ENCODE measurements at places on chromosomes 5 and 9.

GRCh38 chr9:35538361-35539234 lies 48.7 kb downstream of the RUSC2 start:
- DNase-seq = no peak

DNA sequence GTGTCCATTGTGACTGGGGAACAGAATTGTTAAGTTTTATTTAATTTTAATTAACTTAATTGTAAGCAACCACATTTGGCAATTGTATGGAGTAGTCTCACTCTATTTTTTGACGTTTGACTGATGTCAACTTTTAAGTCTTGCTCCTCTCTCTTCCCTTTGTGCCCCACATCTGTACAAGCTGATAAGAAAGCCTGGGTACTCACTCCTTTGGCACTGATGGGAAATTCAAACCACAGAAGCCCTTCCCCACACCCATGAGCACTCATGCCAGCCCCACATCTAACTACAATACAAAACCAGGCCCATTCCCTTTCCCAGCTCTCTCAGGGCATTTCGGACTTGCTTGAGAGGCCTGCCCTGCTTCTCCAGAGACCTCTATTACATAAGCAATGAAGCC lies 451.5 kb upstream of the KIF2A start:
- DNase-seq = no peak

DNA sequence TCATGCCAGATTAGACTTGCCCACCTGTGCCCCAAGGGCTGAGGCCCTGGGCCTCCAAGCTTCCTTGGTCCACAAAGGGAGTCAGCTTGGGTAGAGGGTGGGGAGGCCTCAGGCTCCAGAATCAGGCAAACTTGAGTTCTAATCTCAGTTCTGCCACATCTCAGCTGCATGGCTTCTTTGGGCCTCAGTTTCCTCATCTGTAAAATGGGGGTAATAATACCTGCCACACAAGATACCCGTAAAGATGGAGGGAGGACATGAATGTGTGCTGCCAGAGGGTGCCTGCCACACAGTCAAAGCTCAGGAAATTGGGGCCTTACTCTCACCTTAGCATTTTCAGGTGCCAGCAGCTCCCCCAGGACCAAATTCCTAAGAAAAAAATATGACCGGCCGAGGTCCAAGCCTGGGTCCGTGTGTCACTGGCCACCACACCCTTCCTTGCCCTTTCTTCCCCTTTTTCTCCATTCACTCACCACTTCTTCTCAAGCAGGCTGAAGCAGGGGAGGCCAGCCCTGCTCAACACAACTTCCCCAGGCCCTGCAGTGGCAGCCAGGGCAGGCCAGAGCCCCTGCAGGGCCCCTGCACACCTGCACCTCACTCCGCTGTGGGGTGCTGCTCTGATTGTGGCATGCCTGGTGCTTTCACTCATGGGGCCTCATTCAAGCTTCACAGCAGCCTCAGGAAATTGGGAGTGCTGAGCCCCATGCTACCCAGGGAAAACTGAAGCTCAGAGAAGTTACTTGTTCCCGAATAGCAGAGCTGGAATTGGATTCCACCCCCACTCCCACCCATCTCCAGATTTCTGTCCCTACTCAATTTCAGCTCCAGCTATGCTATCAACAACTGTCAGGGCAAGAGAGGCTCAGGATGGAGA lies 3.9 kb downstream of the RGS14 start:
- no peak for DNase-seq

DNA sequence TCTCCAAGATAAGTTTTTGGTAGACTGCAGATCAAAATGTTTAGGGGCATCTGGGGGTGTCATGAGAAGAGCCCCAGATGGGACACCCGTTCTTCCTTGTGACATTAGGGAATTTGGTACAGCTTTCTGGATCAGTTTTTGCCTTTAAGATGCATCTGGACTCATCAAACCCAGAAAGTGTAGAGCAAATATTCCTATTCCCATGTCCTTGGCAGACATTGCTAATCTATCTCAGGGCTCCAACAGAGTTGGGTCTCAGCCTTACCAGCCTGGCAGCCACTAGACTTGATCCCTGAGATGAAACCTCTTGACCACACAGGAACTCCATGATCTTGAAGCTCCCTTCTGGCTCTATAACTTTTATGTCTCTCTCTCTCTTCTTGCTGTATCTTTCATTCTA lies 35.6 kb downstream of the ERGIC1 start:
- no peak for DNase-seq

DNA sequence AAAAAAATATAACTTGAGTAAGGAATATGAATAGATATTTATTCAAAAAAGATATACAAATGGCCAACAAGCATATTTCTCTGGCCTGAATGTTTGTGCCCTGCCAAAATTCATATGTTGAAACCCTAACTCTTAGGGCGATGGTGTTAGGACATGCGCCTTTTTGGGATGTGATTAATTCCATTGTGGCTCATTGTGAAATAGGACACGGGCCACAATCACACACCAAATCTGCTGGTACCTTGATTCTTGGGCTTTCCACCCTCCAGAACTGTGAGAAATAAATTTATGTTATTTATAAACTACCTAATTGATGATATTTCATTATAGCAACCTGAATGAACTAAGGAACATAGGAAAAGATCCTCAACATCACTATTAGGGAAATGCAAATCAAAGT lies 5.7 kb upstream of the IFNA21 start:
- no peak for DNase-seq

DNA sequence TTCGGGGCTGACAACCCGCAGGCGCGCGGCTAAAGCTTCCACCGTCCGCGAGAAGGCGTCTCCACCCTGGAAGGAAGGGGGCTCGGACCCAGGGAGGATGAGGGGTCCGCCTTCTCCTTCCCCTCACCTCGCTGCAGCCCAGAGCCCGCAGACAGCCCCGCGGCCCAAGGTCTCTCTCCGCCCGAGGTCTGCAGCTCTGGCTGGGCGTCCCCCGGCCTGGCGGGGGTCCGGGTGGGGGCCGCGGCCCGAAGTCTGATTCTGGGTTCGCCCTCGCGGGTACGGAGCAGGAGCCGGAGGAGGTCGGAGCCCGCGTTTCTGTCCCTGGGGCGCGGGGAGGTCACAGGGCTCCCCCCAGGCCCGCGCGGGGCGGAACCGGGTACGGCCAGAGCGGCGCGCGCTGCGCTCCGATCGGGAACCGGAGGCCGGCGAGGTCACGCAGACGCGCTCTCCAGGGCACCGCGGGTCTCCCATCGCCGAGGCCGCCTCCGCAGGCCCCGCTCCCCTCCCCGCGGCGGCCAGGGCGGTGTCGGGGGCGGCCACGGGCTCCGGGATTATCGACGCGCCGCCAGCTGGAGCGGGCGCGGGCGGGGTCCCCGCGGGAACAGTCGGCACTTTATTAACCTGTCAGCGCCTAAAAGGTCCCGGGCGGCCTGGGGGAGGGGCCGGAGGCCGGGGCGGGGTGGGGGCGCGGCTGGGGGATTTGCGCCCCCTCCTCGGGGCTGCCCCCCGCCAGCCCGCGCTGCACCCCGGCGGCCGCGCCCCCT lies 11.6 kb downstream of the LHX3 start:
- no peak for DNase-seq

GRCh38 chr5:129078660-129079059 lies 15.9 kb upstream of the ISOC1 start:
- no peak for DNase-seq

GRCh38 chr9:130422546-130422945 lies 22.2 kb upstream of the ASS1 start:
- no peak for DNase-seq

DNA sequence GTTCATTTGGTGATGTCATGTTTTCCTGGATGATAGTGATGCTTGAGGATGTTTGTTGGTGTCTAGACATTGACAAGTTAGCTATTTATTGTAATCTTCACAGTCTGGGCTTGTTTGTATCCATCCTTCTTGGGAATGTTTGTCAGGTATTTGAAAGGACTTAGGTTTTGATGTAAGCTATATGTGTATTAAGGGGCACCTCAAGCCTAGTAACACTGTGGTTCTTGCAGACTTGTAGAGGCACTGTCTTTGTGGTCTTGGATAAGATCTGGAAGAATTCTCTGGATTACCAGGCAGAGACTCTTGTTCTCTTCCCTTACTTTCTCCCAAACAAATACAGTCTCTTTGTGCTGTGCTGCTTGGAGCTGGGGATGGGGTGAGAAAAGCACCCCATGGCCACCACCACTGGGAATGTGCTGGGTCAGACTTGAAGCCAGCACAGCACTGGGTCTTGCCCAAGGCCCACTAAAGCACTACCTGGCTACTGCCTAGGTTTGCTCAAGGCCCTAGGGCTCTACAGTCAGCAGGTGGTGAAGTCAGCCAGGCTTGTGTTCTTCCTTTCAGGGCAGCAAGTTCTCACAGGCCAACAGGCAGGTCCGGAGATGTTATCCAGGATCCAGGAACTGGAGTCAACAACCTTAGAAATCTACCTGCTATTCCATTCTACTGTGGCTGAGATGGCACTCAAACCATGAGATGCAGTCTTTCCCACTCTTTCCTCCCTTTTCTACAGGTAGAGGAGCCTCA lies 49.3 kb upstream of the GNA14 start:
- DNase-seq = no peak

GRCh38 chr5:172855597-172856292 lies 21.7 kb downstream of the ERGIC1 start:
- DNase-seq = no peak

- DNase-seq = no peak
These were observed 68.7 kb upstream of the WDR41 start for GRCh38 chr5:77560677-77561263.

DNA sequence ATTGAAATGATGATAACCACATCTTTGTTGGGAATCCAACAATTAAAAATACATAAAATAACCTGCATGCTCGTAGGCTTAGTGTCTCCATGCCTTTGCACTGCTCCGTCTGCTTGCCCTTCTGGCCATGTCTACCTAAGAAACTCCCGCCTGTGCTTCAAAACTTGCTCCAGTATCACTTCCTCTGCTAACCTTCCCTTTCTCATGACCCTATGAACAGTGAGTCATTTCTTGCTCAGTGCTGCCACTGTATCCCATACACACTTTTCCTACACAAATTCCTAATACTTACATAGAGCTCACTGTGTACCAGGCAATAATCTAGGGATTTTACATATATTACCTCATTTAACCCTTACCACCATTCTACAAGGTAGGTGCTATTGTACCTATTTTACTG lies 33.5 kb downstream of the TMEM245 start:
- no peak for DNase-seq

- DNase-seq = no peak
These were observed 24.9 kb upstream of the SLCO6A1 start for GRCh38 chr5:102523541-102524175.

DNA sequence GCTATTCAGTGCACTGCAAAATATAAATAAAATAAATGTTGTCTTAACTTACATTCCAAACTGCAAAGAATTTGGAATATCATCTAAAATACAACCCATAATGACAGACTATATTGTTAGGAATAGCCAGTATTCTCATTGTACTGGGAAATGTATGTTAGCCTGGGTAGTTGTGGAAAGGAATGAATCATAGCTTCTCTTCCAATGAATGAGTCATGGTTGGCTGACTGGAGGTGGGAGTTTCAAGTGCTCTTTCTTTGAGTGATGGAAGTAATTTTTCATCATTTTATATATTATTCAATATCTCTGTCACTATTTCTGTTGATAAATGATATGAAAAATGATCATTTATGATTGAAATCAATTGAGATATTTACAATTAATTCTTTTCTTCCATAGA lies 158.6 kb upstream of the ARRDC3 start:
- DNase-seq = no peak

GRCh38 chr5:149422366-149423048 lies 43.4 kb upstream of the IL17B start:
- DNase-seq = no peak

GRCh38 chr5:113235884-113236283 lies 198.9 kb downstream of the TSSK1B start:
- DNase-seq = no peak

DNA sequence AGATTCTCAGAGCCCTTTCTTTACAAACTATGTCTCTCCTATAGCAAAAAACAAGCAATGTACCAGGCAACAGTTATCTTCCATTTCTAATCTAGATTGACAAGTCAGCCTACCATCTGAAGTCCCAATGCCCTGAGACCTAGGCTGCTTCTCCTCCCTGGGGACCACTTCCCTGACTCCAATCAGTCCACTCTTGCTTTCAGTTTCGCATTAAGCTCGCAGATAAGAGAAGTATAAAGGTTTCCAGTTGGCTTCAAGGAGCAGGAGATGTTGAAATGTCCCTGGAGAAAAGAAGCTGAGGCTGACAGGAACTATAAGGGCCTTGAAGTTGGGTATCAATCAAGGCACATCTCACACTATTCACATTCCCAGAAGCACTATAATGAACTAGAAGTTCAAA lies 32.3 kb downstream of the ERP44 start:
- DNase-seq = no peak

DNA sequence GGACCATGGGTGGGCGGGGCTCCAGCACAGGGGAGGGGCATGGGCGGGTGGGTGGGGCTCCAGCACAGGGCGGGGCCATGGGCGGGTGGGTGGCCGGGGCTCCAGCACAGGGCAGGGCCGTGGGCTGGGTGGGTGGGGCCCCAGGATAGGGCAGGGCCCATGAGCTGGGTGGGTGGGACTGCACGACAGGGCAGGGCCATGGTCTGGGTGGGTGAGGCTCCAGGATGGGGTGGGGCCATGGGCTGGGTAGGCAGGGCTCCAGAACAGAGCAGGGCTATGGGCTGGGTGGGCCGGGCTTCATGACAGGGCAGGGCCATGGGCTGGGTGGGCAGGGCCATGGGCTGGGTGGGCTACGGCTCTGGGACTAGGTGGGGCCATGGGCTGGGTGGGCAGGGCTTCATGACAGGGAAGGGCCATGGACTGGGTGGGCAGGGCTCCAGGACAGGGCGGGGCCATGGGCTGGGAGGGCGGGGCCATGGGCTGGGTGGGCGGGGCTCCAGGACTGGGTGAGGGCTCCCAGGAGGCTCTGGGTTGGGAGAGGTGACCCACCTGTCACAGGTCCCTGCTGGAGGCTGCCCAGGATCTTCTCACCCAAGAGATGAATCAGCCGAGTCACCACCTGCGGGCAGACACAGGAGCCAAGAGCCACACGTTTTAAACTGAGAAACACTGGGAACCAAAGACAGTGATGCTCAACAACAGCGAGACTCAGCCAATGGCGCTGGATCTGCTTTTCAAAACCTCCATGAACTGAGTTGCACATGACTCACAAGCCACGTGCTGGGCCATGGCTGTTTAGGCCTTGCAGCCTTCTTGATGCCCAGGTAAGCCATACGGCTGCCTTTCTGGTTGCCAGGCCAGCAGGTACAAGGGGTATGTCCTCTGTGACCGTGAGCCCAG lies 33.6 kb upstream of the NSMF start:
- DNase-seq = no peak

DNA sequence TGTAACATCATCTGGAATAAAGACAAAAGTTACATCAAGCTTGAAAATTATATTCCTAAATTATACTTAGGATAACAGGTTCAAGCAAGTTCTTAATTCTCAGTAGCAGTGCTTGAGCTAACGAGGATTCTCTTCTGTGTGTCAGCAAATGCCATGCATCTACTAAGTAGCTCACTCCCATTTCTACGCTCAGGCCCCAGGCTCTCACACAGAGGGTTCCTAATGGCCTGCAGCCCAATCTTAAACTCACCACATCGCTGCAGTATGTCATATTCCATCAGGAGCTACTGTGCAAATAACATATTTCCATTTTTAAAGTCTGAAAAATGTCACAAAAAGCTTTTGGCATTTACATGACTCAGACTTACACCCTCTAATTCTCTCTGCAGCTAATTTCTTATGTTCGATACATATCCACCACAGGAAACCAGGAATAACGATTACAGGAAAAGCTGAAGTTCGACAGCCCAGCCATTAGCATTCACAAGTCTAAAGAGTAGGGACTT lies 474.8 kb downstream of the EFNA5 start:
- no peak for DNase-seq

All from stimulated activated CD8-positive, alpha-beta memory T cell treated with anti-CD3 and anti-CD28 coated beads, Interleukin-7, amount 100 ng/mL, for 1 hour (primary cell).